ENCODE measurements at places on chromosomes 16 and 17.

DNA sequence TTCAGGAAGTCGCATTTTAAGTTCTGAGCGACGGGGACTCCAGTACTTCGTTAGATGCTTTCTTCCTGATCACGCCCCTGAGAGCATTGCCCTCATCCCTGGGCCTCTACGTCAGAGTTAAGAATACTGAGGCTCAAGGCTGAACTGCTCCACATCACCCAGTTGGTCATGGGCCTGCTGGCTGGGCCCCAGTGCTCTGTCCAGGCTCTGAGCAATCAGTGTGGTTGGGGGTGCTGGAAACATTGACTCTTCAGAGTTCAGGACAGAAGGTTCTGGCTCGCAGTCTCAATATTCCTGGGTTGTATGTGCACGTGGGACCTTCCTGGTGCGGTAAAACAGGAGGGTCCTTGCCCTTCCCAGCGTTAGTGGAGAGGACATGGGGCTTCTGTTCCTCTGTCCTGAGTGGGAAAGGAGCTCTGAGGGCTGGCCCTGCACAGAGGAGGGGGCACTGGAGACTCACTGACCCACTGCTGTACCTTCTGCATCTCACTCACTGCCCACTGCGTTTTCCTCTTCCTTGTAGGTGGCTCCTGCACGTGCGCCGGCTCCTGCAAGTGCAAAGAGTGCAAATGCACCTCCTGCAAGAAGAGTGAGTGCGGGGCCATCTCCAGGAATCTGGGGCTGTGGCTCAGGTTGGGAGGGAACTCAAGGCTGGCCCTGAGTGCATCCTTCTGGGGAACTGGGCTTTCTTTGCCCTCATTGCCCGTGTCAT lies 518 bp downstream of the MT1E start:
- DNase-seq = no peak

DNA sequence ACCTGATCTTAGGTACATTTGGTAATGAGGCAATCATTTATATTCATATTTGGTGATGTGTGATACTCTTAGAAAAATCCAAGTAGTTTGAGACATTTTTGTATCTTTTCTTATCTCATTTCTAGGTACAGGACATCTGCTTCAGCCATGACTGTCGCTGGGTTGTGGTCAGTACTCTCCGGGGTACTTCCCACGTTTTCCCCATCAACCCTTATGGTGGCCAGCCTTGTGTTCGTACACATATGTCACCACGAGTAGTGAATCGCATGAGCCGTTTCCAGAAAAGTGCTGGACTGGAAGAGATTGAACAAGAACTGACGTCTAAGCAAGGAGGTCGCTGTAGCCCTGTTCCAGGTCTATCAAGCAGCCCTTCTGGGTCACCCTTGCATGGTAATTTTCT lies 312.2 kb downstream of the BCAS3 start:
- DNase-seq = no peak

DNA sequence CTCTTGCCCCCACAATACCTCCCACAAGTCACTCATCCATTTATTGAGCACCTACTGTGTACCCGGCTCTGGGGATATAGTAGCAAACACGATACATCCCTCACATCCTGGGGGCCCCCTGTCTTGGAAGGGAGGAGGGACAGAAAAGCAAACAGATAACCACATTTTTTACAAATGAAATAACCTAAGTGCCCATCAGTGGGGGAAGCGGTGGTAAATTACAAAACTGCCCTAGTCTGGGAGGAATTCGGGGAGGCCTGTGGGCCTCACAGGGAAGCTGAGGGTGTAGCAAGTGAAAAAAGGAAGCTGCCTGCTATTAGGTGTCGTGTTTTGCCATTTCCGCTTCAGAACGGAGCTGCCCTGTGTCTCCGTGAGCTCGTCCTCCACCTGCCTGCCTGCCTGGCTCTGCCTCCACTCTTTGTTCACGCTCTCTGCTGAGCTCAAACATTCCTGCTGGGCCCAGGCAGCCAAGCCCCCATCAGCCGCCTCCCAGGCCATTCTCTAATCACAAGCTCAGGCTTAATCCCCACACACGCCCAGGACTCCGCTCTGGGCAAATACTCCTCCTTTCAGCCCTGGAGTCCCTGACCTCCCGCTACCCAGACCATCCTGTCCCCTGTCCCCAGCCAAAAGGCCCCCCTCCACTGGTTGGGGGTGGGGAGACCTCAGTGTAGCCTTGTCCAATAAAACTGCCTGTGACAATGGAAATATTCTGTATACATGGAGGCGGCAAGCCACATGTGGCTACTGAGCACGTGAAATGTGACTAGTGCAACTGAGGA lies 10.2 kb upstream of the SEC14L5 start:
- DNase-seq = no peak

DNA sequence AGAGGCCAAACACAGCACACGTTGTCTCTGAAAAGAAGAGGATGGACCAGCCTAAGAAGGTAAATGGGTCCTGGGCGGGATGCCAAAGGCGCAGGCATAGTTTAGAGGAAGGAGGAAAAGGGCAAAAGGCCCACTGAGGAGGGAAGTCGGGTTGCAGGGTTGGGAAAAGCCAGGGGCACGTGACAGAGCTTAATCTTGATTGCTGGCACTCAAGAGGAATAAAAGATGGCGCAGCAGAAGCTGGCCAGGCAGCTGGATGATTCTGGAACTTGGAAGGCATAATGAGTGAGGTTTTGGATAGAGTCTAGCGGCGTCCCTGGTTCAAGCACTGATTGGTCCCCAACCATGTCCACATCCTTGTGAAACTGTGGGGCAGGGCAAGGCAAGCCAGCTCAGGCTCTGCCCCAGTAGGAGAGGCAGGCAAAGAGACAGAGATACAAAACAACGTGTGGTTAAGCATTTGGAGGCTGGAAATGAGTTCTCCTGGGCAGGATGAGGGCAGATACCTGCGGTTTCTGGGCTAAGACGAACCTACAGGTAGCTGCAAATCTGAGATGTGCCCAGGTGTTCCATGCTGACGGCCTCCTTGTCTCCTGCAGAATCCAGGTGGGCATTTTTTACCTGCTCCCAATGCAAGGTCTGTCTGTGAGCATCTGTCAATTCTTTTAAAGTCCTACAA lies 52.7 kb upstream of the CIBAR2 start:
- DNase-seq = no peak

DNA sequence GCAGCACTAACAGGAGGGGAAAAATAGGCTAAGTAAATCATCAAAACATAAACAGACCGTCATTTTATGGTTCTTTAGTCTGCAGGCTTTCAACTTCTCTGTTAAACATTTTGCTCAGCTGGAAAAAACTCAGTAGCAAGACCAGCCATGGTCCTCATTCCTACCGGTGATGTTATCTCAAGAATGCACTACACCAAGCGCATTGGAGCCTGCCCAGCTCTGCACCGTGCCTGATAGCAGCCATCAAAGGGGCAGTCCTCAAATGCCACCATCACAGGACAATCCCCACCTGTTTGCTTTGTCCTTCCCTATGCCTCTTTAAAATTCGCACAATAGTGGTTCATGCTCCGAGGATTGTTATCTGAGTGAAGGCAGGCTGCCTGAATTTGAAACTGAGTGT lies 181.5 kb upstream of the MON1B start:
- no peak for DNase-seq

- DNase-seq = peak; percentile 58
Measured at GRCh38 chr17:78933025-78933958, 8.1 kb upstream of the TIMP2 start.

DNA sequence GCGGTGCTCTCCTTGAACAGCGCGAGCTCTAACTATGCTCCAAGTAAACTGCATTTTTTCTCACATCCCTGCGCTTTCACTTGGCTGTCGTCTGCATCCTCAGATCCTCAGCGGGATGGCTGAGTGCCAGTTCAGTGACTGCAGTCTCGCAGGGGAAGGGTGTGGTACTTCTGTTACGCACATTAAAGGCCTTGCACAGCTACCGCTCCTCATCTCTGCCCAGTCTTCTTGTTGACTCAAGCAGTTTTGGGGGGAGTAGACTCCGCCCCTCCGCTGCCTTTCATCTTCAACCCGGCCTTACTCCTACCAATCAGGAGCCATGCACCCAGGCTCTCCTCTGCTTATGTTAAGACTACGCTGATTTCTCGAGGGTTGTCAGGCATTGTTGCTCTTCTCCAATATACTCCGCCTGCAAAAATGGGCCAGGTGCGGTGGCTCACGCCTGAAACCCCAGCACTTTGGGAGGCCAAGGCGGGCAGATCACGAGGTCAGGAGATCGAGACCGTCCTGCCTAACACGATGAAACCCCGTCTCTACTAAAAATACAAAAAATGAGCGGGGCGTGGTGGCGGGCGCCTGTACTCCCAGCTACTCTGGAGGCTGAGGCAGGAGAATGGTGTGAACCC lies 10.0 kb downstream of the ATP5PD start:
- DNase-seq = peak; percentile 79

- peak; percentile 81 for DNase-seq
Measured at GRCh38 chr16:85275533-85276249, 163.4 kb upstream of the CIBAR2 start.

GRCh38 chr16:2987833-2988232 lies 7.6 kb upstream of the PKMYT1 start:
- no peak for DNase-seq

GRCh38 chr17:3636908-3637373 lies 381 bp downstream of the CTNS start:
- no peak for DNase-seq

GRCh38 chr16:14324581-14324980 lies 253.5 kb downstream of the MRTFB start:
- DNase-seq = no peak

- no peak for DNase-seq
Measured at GRCh38 chr16:87921236-87921773, 15.0 kb downstream of the CA5A start.

Measured in activated T-cell treated with anti-CD3 and anti-CD28 coated beads, Interleukin-2, amount 50 U/mL, for 24 hours (primary cell).